HL-60 (cell line): ENCODE measurements at places on chromosomes 1 and 21.

- DNase-seq: no peak
Observed at GRCh38 chr1:201363467-201363866, 14.0 kb downstream of the TNNT2 start.

GRCh38 chr1:20634594-20635084 lies 1.4 kb downstream of the PINK1 start:
- peak; percentile 56 for DNase-seq

DNA sequence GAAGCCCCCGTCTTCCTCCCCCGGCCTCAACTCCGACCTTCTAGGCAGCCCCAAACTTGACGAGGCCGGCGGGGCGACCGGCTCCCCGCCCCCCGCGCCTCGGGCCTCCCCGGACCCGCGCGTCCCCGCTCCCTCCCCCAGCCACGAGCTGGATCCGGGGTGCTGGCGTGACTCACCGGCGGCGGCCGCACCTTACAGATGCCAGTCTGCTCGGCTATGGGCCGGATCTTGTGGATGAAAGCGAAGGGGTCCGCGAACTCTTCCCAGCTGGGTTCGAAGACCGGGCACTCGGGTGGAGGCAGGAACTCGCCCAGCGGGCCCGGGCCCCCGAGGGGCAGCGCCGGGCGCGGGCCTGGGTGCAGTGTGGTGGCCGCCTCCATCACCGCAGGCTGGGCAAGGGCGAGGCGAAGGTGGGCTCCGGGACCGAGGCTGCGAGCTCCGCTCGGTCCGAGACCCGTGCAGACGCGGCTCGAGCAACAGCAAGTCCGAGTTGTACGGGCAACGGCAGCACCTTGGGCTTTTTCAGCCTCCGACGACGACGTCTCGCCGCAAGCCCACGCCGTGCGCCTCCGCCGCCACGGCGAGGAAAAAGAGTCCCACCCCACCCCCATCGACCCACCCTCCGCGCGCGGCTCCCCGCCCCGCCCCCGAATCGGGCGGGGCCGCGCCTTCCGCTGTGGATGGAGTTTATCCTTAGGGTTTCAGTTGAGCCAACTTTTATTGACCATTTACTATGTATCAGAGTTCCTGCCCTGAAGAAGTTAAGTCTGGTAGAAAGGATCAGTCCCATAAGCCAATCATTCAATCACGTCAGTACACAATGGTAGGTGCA lies at the start of gene KDM5B:
TSS of gene KDM5B (minus strand) at position 496 of the 832 bp plus-strand sequence. CDS start at position 380, 116 bp downstream.
- peak; percentile 65 for DNase-seq

DNA sequence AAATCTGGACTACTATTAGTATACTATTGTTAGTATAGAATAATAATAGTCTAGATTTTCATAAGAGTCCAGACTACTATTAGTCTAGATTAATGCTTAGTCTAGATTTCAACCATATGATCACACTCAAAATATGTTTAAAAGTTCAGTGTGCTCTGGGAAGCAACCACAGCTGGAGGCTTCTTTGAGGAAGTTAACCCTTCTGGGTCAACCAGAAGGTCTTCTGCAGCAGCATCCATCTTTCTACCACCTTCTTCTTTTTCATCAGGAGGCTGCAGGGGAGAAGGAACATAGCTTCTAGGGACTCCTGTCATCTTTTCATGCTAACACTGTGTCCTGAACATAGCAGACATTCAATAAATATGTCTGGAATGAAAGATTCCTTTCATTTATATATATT lies 51.2 kb upstream of the DNAJC6 start:
- peak; percentile 21 for DNase-seq

DNA sequence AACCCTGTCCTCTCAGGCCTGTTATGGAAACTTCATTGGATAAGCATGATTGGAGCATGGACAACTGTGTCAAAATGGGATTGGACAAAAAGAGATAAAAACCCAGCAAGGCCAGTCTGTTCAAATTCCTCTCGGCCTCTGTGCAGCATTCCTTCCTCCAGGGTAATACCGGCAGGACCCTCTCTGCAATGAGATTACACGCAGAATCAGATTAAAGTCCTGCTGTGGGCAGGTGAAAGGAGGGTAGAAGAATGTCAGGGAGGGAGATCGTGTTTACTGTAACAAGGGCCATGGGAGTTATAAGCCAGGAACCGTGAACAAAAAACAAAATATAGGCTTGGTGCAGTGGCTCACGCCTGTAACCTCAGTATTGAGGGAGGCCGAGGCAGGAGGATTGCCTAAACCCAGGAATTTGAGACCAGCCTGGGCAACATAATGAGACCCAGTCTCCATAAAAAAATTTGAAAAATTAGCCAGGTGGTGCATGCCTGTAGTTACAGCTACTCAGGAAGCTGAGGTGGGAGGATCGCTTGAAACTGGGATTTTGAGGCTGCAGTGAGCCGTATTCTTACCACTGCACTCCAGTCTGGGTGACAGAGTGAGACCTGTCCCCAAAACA lies 5.6 kb upstream of the EFHD2 start:
- DNase-seq: no peak

GRCh38 chr1:9840176-9840575 lies 16.4 kb upstream of the CLSTN1 start:
- DNase-seq: no peak

DNA sequence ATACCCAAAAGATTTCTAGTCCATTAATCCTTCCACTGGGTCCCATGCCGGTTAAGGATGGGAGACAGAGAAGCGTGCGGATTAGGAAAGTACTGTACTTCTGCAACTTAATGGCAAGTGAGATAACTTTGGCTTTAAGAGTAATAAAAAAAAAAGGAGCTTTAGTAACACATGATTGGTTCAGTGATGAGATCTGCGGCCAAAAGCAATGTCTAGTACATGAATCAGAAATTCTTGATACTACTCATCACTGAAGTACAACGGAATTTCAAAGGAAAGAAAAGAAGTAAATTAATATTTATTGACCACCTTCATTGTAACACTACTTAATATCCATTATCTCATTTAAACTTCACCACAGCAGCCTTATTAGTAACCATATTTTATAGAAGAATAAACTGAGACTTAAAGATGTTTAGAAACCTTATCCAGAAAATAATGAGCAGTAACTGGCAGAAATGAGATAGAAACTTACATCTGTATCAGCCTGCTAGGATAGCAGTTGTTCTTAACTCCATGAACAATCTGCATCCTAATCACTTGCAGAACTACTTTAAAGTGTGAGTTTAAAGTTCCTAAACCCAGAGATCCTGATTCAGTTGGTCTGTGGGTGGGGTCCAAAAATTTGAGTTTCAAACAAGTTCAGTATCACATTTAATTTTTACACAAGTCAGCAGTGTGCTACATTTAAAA lies 14.1 kb upstream of the NUF2 start:
- no peak for DNase-seq

GRCh38 chr1:110208916-110209645 lies 1.0 kb upstream of the KCNC4 start:
- no peak for DNase-seq

DNA sequence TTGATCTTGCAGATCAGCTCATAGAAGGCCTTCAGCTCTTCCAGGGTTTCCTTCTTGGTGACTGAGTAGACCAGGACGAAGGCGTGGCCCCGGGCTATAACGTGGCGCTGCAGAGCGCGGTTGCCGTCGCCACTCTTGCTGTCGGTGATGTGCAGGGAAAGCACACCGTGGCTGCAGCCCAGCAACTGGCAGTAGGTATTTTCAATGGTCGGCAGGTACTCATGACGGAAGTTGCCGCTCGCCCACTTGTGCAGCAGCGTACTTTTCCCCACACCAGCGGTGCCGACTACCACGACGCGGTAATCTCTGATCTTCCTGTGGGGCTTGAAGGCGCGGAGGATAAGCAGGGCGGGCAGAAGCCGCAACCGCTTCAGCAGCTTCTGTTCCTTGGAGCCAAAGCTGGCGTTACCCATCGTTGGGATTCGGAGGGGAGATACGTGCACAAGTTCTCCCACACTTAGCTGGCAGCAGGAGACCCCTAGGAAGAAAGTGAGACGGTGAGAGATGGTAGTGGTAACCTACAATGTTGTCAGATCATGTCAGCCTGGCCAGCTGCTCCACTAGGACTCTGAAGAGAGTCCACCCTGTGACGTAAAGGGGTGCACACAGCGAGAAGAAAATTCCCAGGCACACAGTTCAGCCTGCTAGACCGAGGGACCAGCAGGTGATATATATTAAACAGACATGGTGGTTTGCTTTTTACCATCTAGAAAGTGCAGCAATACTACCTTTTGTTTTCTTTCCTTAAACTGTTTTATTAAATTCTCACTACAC lies 3.4 kb downstream of the DIRAS3 start:
- DNase-seq: no peak

DNA sequence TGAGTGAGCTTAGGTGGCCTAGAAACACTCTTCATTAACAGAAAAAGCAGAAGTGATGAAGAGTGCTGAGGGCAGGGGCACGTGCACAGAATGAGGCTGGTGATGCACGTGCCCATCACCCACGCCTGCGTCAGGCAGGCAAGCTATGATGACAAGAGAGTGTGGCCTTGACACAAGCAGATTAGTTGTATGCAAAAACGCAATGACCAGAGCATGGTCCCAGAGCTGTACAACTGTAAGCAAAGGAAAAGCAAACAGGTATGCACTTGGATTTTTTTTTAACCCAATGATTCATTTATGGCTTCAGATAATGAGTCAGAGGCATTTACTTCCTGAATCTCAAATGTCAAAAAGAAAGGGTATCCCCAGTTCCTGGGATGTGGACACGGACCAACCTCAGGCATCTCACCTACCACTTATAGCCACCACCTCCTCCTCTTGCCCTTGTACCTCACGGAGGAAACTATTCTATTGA lies 9.1 kb upstream of the TMEM61 start:
- no peak for DNase-seq

DNA sequence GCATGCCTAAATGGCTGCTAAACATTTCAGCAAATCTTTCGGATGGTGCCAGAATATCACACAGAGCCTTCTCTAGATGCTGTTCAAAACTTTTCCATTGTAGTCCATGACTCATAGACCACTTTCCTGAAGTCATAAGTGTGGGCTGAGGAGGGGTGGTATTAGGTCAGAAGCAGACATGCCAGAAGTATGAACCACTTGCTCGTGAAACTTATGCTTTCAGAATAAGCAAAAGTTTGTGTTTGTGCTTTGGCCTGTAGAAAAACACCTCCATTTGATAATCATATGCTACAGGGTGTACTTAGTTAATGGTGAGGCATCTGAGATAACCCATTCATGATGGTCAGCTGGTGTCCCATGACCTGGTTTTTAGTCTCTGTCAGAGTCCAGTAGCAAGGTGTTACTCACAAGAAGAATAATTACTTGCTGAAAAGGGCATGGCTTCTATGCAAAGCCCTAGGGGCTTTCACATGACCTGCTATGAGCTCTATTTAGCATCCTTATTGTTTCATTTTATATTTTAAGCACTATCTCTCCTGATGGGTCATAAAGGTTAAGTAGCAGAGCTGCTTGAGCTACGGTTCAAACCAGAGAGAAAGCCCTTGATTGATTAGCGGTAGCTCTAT lies 183.1 kb upstream of the IVNS1ABP start:
- DNase-seq: no peak

DNA sequence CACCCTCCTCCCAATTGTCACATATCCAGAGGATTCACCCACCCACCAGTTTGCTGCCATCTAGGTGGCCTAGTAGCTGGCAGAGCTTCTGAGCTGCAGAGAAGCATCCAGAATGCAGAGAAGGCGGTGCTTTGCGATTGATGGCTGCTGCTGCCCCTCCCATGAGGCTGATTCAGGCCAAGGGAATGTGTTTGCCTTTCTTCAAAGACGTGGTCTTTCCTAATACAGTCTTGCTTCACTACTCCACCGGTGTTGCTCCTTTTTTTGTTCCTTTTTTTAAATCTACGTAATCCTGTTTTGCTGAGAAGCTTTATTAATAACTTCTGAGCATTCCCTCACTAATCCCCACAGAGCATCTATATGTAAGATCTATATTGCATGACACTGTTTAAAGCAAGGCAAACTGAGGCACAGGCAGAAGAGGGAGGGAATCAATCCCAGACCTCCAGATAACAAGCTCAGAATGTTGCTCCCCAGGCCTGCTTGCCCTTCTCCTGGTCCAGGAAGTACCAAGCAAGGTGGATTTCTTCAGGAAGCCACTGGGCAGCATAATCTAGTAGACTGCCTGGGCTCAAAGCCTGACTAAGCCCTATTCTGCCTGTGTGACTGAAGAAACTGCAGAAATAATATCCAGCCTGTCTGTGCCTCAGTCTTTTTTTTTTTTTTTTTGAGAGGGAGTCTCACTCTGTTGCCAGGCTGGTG lies 275.5 kb upstream of the FMN2 start:
- DNase-seq: peak; percentile 75

DNA sequence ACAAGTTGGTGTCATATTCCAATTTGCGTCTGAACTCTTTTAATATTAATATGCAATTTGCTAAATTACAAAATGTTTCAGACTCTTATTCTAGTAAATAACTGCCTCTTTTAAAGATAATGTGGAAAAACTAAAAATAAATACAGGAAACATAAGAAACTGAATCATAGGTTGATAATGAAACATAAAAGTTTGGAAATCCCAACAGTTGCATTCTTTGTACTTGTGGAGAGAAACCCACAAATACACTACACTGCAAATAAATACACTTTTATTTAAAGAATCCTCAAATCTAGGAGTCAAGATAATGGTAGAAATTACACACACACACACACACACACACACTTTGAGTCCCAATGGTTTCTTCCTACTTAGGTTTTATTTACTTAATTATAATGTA lies 5.2 kb downstream of the BRINP3 start:
- DNase-seq: no peak

DNA sequence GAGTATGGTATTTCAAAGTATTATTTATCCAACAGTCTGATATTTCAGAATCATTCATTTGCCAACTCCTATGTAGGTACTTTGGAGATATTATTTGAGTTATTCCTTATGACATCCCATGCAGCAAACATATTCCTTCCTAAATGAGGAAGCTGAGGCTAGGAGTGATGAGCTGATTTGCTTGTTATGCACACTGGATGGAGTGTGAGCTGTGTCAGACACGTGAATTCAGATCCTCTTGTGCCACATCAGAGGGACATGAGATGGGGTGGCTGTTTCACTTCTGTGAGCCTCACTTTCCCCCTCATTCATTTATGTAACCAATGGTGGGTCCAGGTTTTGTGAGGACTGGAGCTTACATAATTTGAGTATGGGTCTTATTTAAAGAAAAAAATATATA lies 215.9 kb downstream of the DISC1 start:
- DNase-seq: no peak

GRCh38 chr1:8073112-8073855 lies 47.2 kb upstream of the ERRFI1 start:
- DNase-seq: no peak

DNA sequence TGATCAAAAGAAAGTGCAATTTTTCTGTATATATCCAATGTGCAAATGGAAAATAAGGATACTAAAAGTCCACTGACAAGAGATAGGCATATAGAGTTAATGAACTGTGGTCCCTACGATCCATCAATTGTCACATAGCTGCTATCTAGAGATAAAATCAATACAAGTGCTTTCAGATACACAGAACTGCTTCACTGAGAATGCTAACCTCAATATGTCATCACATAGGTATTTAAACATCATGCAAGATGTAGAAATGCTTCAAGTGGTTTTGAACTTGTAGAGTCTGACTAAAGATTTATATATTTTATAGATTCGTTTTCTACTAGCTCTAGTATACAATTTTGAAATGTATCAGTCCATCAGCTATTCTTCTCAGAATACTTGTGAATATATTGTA lies 1604.7 kb downstream of the PLA2G4A start:
- DNase-seq: no peak

GRCh38 chr1:228465141-228465540 lies 22.0 kb upstream of the RNF187 start:
- no peak for DNase-seq
